CD14-positive monocyte (primary cell): ENCODE measurements at places on chromosomes 4 and X.

DNA sequence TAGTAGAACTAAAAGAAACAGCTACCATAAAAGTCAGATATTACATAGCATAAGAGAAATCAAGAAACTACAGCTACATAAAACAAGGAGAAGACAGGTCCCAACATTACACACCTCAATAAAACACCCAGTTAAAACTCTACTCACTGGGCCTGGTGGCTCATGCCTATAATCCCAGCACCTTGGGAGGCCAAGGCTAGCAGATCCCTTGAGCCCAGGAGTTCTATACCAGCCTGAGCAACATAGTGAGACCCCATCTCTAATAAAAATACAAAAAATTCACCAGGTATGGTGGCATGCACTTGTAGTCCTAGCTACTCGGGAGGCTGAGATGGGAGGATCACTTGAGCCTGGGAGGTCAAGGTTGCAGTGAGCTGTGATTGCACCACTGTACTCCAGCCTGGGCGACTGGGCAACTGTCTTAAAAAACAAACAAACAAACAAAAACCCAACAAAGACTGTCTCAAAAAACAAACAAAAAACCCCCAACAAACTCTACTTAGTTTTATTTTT lies 15.2 kb upstream of the TXLNG start:
- no peak for DNase-seq

- DNase-seq = no peak
These were observed 80.7 kb upstream of the SCML1 start for GRCh38 chrX:17656556-17656955.

- DNase-seq = no peak
These were observed 17.4 kb downstream of the YY2 start for GRCh38 chrX:21873063-21873775.

DNA sequence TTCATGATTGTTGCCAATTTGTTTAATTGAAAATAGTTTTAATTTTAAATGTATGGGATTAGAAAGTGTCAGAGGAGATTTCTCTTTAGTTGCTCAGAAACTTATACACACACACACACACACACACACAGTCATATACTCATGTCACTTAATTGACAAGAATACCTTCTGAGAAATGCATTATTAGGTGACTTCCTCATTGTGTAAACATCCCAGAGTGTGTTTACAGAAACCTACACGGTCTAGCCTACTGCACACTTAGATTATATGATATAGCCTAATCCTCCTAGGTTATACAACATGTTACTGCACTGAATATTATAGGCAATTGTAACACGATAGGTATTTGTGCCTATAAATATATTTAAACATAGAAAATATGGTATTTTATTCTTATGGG lies 1327.4 kb downstream of the FSTL5 start:
- DNase-seq = no peak

GRCh38 chr4:121650741-121651140 lies 46.0 kb downstream of the ANXA5 start:
- no peak for DNase-seq

GRCh38 chrX:19579485-19579884 lies 64.2 kb upstream of the MAP3K15 start:
- no peak for DNase-seq

DNA sequence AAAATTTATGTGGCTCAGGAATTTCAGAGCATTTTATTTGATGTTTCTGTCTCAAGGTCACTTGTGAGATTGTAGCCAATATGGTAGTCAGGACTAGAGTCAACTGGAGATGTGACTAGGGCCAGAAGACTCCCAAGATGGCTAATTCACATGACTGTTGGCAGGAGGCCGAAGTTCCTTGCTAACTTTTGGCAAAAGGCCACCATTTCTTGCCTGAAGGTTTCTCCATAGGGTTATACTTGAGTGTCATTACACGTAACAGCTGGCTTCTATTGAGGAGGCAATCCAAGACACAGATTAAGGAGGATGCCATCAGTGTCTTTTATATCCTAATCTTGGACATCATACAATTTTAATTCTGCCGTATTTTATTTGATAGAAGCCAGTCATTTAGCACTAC lies 162.3 kb upstream of the MAOA start:
- DNase-seq = no peak

DNA sequence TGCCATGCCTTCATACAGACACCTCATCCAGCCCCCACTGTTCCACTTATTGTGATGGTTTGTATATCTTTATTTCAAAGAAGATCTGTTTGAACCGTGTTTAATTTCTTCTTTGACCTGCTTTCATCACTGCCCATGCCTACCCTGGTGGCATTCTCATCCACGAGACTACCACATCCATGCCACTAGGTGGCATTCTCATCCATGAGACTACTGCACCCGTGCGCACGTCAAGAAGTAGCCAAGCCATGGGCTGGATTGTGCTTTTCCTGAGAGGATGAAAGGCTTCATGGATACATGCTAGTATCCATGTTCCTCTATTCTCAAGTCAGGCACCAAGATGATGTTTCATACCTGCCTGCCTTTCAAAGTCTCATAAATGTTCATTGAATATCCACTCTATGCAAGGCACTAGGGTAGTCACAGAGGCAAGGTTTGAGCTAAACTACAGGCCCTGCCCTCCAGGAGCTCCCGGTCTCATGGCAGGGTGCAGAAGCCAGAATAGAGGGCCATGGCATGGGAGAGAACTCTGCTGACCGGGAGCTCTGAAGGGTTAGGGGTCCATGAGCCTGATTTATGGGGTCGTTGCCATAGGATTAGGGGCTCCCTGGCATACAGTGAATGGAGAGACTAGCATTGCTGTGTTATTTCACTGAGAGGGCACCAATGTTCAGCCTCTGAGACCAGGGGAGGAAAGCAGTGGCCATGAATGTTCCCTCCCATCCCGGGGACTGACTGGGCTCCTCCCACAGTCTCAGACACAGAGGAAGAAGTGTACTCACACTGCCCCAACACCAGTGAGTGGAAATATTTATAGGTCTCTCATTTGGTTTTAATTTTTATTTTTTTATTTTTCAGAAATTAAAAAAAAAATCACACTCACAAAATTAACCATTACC lies 24.8 kb upstream of the EOLA2 start:
- DNase-seq = no peak

DNA sequence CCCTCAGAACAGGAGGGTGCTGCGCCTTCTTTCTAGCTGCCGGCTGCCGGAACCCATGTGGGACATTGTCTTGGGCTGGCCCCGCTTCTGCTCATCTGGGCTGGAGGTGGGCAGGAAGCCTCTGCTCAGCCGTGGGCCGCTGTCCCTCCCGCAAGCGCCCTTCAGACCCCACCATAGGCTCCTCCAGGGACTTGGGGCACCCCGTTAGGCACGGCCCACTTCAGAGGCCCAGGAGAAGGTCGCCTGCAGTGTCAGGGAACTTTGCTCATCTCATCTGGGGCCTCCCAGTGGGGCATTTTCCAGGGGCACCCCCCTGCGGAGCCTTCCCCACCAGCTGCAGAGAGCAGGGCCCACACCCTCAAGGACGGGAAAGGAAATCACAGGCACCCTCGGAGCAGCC lies 32.9 kb downstream of the DOK7 start:
- DNase-seq = no peak

GRCh38 chr4:113141901-113142346 lies 92.5 kb downstream of the ANK2 start:
- no peak for DNase-seq

- no peak for DNase-seq
These were observed 57.7 kb downstream of the TBL1X start for GRCh38 chrX:9522378-9523155.

GRCh38 chr4:3873408-3874027 lies 107.3 kb downstream of the ADRA2C start:
- DNase-seq = no peak

- DNase-seq = no peak
These were observed 55.0 kb downstream of the PSAPL1 start for GRCh38 chr4:7379719-7380118.

- peak; percentile 34 for DNase-seq
These were observed 3.0 kb upstream of the NXT2 start for GRCh38 chrX:109533631-109534030.

DNA sequence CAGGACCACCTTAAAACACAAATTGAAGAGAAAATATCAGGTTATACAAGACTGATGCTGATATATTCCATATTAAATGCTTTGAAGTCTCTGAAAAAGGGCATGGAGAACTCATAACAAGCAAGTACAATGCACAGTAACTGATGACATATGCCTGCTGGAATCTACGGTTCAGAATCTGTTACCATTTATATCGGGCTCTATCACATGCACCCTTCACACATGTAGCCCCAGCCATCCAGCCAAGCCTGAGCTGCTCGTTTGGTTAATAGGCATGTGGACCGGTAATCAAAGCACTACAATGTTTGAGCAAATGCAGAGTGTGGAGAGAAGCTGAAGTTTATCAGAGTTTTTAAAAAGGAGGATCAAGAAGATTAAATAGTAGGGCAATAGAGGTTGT lies 11.8 kb downstream of the COMMD8 start:
- DNase-seq = no peak

- DNase-seq = no peak
These were observed 253.9 kb downstream of the IL15 start for GRCh38 chr4:141890279-141890678.

DNA sequence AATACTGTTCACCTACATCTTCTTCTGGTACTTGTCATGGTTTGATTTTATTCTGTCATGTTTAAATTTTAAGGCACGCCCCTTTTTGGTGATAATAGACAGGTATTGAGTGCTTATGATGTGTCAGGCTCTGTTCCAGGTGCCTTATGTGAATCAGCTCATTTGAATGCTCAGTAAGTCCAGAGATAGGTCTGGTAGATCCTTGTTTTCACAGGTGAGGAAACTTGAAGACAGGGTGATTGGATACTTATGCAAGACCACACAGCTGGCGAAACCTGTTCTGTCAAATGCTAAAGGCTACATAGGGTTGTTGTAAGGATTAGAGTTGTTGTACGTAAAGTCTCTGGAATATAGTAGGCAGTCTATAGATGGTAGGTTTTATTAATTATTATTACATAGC lies 9.6 kb upstream of the SLC25A14 start:
- no peak for DNase-seq

DNA sequence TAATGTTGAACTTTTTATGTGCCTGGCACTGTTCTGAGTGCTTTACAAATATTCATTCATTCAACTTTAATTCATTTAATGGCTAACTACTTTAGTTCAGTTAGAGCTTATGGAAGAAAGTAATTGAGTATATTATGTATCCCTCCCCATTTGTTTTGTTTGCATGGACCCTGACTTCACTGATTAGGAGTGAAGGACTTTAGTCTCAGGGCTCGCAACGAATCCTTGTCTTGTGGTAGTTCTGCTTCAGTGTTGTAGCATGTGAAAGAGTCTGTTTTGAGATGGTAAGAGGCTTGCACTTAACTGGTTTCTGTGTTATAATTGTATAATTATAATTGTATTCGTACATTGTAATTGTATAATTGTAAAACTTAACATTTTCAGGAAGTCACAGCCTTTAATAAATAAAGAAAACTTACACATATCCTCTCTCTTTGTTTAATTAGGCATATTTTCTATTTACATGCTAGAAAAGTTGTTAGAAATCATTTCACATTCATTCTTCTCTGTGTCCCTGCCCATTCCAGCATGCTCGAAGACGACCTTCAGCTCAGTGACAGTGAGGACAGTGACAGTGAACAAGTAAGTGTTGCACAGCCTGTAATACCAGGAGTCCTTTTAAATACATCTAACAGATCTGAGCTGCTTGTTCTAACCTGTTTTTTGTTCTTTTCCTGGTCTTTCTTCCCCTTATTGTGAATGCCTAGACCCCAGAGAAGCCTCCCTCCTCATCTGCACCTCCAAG lies 115.1 kb downstream of the KLHL8 start:
- DNase-seq = no peak

DNA sequence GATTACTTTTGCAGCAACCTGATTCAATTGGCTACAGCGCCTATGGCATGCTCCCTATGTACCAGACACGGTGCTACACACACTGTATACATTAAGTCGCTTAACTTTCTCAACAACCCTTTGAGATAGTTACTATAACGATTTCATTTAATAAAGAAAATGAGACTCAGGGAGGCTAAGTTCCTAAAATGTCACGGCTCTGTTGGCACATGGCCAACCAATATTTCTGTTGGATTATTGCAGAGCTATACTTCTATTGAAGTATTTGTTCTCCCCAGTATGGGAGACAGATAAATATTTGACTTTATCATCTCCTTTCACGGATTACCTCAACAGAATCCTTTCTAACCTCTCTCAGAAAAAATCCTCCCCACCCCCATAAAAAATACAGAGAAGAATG lies 25.3 kb downstream of the CLNK start:
- DNase-seq = no peak

DNA sequence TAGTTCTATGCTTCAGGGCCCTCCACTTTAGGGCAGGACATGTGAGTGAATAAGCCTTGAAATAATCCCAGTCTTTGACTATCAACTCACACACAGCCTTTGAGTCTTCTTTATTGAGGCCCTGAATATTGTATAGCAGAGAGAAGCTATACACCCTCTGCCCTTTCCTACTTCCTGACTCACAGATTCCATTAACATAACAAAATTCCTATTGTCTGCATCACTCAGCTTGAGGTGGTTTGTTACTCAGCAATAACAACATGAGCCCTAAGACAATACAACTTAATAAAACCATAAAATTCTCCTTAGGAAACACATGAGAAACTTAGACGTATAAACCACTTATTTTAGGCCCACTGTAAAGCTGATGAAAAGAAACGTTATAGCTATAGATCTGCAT lies 680.3 kb upstream of the DIAPH2 start:
- no peak for DNase-seq

- no peak for DNase-seq
These were observed 17.4 kb upstream of the DCAF8L1 start for GRCh38 chrX:27998666-27999065.

DNA sequence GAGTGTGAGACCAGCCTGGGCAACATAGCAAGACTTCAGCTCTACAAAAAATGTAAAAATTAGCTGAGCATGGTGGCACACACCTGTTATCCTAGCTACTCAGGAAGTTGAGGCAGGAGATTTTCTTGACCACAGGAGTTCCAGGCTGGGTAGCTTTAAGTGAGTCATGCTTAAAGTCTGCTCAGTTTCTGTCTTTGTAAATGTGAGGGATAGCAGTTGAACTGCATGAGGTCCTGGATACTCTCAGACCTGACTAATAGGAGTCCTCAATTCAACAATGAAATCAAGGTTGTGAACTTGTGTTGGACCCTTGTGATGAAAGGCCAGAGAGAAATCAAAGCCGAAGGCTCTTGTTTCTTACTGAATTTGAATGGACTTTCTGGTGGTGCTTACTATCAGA lies 45.2 kb downstream of the STARD8 start:
- DNase-seq = no peak
